Right hindlimb (tissue), 1 donor: ENCODE measurements at places on chromosomes 7 and 10.

DNA sequence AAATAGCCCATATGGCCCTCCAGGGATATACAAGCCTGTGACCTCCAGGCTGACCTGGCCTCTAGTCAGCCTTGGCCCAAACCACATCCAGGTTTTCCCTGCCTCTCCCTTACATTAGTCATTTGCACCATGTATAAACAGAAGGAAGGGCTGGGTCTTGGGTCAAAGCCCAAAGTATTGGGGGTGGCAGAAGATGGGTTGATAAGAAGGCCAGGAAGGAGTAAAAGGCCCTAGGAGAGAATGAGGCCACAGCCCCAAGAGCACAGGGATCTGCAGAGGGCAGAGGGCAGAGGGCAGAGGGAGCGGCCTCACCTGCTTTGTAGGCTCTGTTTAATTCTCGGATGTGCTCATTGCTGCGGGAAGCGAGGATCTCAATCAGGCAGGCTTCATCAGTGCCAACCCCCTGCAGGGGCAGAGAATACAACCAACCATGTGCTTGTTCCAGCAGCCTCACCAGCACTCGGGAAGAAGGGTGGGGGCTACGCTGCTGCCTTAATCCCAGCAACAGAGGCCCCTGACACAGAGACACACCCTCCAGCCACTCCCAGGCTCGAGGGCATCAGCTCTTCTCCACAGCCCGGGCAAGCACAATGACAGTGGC is 31.3 kb downstream of the PLAC9 start:
- DNase-seq: no peak

- DNase-seq: no peak
Measured at GRCh38 chr7:143958781-143959180, 4.1 kb downstream of the OR2F1 start.

DNA sequence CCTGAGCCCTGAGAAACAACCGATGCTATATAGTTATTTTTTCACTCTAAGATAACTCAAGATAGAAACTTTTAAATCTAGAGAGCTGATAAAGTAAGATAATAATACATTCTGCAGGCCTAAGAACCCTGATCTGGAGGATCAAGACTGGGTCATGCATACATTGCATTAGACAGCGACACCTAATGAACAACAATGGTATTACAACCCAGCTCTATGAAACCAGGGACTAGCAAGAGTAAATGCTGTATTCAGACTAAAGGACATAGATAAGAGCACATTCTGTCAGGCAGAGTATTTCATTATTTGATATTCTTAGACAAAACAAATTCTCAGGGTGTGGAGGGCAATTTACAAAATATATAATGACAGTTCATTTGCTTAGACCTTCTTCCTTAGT is 148.6 kb downstream of the GRK5 start:
- no peak for DNase-seq

GRCh38 chr7:82317760-82318159 is 125.8 kb downstream of the CACNA2D1 start:
- no peak for DNase-seq

- no peak for DNase-seq
Measured at GRCh38 chr7:2622869-2623697, 8.7 kb upstream of the TTYH3 start.

- DNase-seq: no peak
Measured at GRCh38 chr10:49362596-49363260, 33.2 kb downstream of the DRGX start.

DNA sequence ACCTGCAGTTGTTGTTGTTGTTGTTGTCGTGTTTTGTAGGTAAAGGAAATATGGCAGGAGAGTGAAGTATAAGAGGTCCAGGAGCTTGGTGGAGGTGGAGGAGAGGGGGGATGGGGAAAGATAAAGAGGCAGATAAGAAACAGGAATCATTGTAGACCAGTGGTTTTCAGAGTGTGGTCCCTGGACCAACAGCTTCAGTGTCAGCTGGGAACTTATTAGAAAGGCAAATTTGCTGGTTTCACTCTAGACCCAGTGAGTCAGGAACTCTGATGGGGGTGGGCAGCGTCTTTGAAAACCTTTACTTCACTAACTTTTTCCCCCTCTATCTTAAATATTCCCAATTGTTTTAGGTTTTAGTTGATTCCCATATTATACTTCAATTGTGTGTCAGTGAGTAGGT is 241.5 kb downstream of the AUTS2 start:
- DNase-seq: no peak

GRCh38 chr10:10317151-10317550 is 700.5 kb upstream of the CELF2 start:
- DNase-seq: no peak

- no peak for DNase-seq
Measured at GRCh38 chr10:98399784-98400183, 15.2 kb downstream of the PYROXD2 start.

GRCh38 chr7:31020652-31021051 is 31.5 kb upstream of the ADCYAP1R1 start:
- no peak for DNase-seq

- DNase-seq: no peak
Measured at GRCh38 chr10:72511459-72511858, 114.4 kb downstream of the MICU1 start.

DNA sequence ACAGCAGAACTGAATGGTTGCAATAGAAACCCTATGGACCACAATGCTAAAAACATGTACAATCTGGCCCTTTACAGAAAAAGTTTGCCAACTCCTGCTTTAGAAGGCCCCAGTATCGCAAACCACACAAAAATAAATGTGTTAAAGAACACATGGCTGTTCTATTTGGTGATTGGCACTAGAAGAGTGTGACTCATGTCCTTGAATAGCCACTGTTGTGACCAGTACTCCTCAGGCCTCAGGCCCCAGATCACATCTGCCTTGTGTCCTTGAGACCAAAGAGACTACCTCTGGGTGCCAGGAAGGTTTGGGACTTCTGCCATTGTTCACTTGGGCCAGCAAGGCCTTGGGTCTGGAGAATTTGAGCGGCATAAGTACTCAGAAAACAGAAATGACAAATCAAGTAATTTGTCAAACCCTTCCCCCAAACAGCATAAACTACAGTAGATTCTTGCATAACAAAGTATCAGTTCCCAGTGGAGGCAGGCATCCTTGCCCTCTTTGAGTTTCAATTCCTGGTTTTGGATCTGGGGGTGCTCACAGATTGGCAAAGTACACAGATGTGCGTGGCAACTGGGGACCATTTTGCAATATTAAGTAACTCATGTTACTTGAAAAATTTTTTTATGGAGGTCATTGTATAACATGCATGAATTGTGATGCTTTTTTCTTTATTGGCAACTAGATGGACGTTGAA is 50.2 kb downstream of the MTURN start:
- no peak for DNase-seq

GRCh38 chr10:32068569-32068968 is 12.3 kb upstream of the KIF5B start:
- no peak for DNase-seq

GRCh38 chr7:25408012-25408687 is 179.9 kb upstream of the NPVF start:
- DNase-seq: no peak

GRCh38 chr10:17865351-17865750 is 56.2 kb downstream of the MRC1 start:
- DNase-seq: no peak

- DNase-seq: peak; percentile 71
Measured at GRCh38 chr10:72088889-72089575, 681 bp upstream of the SPOCK2 start.

DNA sequence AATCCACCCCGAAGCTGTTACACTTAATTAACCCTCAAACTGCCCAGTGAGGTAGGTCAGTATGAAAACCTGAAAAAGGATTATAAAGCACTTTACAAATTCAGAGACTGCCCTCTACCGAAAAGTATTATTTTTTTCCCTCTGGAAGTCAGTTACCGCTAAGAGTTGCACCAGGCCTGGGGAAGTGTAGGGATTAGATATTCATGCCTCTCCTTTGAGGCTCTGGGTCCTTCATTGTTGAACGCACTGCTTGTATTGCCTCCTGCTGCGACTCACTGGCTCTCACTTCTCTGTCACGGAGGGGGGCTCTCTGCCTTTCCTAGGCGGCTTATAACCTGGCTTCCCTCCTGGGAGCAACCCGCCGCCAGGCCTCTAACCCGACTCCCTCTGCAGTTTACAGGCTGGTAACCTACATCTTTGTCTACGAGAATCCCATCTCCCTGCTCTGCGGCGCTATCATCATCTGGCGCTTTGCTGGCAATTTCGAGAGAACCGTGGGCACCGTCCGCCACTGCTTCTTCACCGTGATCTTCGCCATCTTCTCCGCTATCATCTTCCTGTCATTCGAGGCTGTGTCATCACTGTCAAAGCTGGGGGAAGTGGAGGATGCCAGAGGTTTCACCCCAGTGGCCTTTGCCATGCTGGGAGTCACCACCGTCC is 2.7 kb downstream of the RHBDD2 start:
- no peak for DNase-seq

DNA sequence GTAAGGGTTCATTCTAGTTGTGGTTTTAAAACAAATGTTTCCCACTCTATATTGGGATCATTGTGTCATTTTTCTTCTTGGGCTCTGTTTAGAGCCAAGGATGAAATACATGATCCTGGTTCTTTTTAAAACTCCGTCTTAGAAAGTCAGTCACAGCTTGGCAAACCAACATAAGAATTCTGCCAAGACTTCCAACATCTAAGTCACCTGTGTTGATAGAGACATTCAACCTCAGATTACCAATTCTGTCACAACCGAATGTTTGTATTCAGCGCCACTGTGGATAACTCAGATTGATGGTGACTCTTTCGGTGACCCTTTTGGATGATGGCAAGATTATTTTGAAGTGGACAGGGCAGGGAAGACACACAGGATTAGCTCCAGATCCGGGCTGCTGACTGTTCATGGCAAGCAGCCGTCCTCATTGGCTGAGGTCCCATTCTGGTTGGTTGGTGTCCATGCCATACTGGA is 255.4 kb downstream of the ARHGAP21 start:
- no peak for DNase-seq

GRCh38 chr10:120650705-120651399 is 193.8 kb downstream of the PLPP4 start:
- DNase-seq: no peak

DNA sequence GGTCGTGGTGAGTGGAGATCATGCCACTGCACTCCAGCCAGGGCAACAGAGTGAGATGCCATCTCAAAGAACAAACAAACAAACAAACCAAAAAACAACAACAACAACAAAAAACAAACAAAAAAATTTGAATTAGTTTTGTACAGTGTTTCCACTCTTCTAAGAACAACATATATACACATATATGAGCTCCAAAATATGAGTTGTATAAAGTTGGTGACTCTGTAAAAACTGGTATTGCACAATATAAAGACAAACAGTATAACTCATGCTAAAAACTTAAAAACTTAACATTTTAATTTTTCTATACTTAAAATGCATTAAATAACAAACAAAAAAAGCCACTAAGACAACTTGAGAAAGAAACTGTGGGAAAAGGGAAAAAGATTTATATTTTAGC is 46.0 kb downstream of the AKR1B15 start:
- DNase-seq: no peak

DNA sequence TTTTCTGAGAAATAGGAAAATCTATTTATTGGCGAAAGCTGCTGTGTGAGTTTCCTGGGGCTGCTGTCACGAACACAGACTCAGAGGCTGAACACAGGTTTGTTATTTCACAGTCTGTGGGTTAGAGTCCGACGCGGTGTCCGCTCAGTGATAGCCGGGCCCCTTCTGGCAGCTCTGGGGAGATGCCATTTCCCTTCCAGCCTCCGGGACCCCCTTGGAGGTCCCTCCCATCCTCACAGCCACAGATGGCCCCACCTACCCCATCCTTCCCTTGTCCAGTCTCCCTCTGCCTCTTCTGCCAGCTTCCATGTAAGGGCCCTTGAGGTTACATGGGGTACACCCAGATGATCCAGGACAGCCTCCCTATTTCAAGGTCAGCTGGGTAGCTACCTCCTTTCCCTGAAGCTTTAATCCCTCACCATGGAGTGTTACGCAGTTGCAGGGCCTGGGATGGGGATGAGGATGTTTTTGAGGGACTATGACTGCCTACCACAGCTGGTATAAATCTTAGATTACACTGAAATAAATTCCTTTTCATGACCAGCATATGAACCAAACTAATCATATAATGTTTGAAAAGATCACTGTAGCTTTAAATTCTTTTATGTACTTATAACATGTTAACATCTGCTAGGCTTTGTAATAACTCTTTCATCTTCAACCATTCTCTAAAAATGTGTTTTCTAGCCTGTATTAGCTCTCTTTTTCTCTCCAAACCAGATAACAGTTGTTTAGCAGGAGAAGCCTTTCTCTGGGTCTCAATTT is 98.5 kb downstream of the WDR37 start:
- no peak for DNase-seq

- peak; percentile 83 for DNase-seq
Measured at GRCh38 chr10:73647211-73647874, 6.1 kb upstream of the MYOZ1 start.

- no peak for DNase-seq
Measured at GRCh38 chr10:92760609-92761008, 70.9 kb downstream of the HHEX start.

DNA sequence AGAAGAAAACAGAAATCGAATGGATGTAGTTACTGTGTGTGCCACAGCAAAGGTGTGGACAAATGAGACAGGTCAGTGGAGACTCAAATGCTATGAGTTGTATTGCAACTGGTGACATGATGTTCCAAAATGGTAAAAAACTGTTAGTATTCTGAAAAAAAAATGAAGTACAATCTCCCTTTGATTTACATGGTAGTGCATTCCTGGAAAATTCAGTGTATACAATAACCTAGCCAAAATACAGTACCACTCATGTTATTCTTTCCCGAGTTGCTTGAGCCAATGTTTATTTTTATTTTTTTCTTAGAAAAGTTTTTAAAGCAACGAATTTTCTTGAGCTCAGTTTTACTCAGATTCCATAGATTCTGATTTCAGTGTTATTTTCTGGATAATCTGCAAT is 47.7 kb upstream of the ODAD2 start:
- DNase-seq: no peak

DNA sequence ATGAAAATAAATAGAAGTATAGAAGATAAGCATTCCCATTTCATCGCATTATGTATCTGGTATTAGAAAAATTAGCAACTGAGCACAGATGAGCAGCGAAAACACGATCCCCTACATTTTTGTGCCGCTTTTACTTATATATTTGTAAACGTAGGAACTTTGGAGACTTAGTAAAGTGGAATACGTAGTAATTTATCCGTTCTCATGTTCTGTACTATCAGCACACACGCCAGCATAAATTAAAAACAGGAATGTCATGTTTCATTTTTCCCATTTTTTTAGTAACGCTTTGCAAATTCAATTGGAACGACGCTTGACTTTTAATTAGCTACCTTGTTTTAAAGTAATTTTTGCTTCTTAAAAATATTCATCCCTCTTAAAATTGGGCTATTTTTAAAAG is 2.4 kb downstream of the ZNRF2 start:
- no peak for DNase-seq

DNA sequence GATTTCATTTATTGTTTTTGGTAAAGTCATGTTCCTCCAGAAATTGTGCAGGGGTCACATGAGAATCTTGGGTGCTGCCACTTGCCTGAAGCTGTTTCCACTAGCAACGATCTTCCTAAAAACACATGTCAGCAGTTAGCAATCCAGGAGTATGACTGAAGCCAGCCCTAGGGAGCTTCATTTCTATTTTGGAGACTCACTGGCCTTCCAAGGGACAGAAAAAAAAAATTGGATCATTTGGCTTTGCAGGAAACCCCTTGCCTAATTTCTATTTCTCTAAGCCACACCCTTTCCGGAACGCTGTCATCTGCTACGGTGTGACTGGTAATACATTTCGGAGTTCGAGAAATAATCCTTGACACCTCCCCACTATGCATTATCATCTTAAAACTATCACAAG is 204.7 kb downstream of the TAX1BP1 start:
- DNase-seq: no peak

- no peak for DNase-seq
Measured at GRCh38 chr7:36286688-36287087, 103.0 kb upstream of the ANLN start.
